DMS 273 treated with DMSO at 0.1 percent for 48 hours (cell line): ENCODE measurements at places on chromosomes 4 and X.

DNA sequence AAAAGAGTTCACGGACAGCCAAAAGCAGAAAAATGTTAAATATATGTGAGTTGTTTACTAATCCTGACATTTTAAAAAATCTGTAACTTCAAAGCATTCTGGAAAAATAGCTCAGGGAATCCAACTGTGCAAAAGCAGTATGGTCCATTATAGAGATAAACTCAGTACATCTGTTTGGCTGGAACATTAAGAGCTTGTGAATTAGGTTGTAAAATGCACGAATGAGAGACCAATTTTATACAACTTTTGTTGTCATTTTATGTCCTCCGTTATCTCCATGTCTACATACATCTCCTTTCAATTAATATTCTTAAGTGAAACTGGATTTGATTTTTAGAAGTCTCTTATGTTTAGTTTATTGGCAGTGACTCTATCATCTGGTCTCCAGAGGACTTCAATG, 367.0 kb upstream of the ATOH1 start:
- no peak for DNase-seq

DNA sequence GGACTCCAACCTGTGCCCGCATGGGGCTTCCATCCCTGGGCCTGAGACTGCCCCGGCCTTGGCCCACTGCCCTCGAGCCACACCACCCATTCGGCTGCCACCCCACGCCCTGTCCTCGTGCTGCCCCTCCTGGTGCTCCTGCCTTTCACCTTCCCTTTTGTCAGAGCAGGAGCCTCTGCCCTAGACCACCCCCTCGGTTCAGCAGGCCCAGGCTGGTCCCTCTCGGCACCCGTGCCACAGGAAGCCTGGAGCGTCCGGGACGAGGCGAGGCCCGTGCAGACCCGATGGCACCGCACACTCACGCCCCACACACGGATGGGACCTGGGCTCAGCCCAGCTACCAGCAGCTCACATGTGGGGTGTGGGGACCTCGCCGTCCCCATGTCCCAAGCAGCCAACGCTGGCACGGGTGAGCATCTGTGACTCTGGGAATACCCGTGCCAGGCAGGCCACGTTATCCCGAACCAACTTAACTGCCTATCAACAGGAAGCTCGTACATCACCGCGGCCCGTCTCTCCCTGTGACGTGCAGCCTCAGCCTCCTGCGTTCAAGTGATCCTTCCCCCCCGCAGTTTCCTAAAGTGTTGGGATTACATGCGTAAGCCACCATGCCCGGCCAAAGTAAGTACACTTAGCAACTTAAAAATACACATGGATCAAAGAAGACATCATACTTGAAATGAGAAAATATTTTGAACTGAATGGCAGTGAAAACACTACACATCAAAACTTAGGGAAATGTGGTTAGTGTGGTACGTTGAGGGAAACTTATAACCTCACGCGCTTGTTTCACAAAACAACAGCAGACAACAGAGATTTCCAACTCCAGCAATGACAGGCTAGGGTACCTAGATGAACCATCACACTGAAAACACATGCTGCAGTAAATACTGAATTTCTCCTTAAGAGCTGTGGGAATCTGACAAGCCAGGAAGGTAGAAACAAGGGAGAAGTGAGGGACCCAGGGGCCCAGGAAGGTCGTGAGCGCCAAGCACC, 29.0 kb downstream of the LRPAP1 start:
- no peak for DNase-seq

GRCh38 chr4:82508806-82509428, 52.9 kb downstream of the TMEM150C start:
- no peak for DNase-seq

- no peak for DNase-seq
These were observed 48.2 kb downstream of the GUCY1B1 start for GRCh38 chr4:155807021-155807420.

GRCh38 chr4:128633067-128633466, 176.4 kb upstream of the JADE1 start:
- no peak for DNase-seq

GRCh38 chr4:15884666-15885065, 53.9 kb downstream of the FGFBP1 start:
- DNase-seq, result no peak

GRCh38 chrX:44989995-44990770, 117.2 kb downstream of the KDM6A start:
- no peak for DNase-seq

GRCh38 chr4:26717332-26717731, 133.4 kb downstream of the TBC1D19 start:
- DNase-seq, result no peak

DNA sequence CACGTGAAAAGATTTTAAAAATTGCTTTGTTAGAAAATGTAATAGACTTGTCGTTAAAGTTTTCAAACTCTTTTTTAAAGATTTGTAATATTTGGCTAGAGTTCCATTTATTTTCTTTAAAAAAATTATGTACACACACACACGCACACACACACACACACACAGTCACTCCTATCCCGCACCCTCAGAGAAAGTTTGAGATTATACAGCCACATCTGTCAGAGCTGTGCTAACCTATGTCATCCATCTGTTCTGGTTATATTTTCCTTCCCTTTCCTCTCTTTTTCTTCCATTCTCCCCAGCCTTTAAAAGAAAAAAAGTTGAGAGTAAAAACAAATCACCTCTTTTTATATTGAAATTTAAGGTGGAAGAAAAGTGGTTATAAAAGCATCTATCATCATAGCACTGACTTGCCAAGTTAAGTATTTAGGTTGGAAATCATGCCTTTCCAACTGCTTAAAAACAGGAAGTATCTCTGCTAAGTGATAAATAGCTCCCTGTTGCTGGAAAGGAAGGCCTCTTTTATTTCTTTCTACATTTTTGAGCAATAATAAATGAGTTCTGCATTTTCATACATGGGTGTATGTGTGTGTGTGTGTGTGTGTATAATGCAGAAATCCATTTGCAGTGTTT, 163.3 kb upstream of the SPRY1 start:
- peak; percentile 8 for DNase-seq

- DNase-seq, result no peak
These were observed 40.0 kb upstream of the DHX15 start for GRCh38 chr4:24624381-24624780.

DNA sequence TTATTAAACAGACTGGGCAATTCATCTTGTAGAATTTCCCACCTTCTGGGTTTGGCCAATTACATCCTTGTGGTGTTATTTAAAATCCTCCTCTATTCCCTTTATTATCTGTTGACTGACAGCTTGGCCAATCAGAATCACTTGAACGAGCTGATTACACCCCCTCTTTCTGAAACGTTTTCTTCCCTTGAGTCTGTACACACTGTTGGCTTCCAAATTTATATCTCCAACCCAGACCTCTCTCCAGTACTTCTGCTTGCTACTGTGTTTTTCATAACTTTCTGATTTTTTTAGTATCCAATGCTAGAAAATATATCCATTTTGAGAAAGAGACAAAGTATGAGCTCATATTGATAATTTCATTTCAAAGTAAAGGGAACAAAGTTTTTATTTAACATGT, 14.8 kb downstream of the CD38 start:
- no peak for DNase-seq

DNA sequence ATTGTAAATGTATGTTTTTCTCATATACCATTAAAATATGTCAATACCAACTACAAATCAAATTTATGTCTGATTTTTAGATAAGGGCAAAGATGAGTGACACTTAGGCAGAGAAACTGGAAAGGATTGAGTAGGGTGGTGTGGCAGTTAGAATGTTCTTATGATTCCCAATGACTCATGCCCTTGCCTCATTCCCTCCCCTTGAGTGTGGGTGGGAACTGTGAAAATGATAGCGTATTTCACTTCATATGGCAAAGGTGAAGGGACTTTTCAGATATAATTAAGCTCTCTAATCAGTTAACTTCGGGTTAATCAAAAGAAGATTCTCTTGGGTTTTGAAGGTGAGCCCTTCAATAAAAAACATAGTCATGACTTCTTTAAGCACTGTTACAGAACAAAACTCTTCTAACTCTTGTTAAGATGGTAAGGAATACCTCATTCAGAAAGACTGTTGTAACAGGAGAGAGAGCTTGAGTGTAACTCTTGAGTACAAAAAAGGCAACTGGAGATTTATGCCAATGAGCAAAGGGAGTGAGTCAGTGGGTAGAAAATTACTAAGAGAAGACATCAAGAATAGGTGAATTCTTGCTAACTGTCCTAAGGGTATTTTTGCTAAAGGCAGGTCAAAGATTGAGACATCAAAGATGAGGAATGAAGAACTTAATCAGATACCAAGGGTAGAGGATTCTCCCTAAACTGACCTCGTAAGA, 329.5 kb downstream of the KCTD8 start:
- DNase-seq, result no peak

DNA sequence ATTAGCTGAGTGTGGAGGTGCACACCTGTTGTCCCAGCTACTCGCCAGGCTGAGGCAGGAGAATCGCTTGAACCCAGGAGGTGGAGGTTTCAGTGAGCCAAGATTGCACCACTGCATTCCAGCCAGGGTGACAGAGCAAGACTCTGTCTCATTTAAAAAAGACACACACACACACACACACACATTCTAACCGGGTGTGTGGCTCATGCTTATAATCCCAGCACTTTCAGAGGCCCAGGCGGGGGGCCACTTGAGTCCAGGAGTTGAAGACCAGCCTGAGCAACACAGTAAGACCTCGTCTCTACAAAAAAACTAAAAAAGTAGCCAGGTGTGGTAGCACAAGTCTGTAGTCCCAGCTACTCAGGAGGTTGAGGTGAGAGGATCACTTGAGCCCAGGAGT, 152.3 kb downstream of the LRBA start:
- DNase-seq, result no peak

DNA sequence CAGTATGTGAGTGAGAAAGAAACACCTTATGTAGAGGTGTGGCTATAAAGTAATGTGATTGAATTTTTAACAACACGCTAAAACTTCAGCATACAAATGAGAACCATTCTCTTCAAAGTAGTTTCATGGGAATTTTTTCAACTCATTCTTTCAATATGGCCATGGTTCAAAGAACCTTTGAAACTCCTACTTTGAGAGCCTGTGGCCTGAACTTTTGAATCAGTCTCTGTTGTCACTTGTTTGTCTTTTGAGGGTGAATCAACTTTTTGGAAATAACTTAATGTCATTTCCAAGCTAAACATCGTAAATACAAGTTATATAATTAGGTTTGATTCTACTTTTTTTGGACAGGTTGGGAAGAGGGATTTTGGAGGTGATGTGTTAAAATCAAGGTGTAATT, 49.9 kb upstream of the CASK start:
- no peak for DNase-seq

DNA sequence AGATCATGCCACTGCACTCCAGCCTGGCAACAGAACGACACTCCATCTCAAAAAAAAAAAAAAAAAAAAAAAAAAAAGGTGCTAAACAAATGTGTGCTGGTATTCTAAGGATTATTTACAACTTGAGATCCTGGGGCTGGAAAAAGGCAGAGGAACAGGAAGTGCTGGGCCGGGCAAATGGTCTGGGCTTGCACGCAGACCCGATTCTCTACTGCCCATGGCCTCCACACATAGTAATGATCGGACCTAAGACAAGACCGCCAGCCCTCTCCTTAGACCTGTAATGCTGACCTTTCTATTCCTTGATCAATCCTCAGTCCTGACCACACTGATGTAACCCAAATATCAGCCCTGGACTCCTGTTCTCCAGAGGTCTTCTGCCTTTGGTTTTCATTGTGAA, 67.8 kb downstream of the EFNB1 start:
- DNase-seq, result no peak

- DNase-seq, result no peak
These were observed 58.1 kb upstream of the GBA3 start for GRCh38 chr4:22634541-22635181.

- no peak for DNase-seq
These were observed 470.1 kb upstream of the HS3ST1 start for GRCh38 chr4:11898796-11899195.

DNA sequence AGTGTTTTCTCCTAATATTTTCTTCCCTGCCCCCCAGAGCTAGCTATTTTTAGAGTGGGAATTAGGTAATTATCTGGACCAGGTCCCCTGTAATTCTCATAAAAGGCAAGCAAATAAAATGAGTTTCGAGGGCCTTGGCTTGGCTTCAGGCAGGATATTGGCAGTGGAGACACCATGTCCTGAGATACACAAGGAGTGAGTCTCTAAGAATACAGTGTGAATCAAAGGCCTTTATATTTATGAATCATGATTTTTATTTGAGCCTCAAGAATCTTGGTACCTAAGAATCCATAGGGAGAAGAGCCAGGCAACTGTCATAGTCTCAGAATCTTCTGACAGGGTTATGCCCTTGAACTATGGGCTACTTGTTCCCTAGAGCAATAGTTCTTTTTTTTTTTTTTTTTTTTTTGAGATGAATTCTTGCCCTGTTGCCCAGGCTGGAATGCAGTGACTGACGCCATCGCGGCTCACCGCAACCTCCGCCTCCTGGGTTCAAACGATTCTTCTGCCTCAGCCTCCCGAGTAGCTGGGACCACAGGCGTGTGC, 205.4 kb downstream of the LDB2 start:
- DNase-seq, result no peak

GRCh38 chrX:136910565-136911035, 30.1 kb upstream of the RBMX start:
- DNase-seq, result no peak

DNA sequence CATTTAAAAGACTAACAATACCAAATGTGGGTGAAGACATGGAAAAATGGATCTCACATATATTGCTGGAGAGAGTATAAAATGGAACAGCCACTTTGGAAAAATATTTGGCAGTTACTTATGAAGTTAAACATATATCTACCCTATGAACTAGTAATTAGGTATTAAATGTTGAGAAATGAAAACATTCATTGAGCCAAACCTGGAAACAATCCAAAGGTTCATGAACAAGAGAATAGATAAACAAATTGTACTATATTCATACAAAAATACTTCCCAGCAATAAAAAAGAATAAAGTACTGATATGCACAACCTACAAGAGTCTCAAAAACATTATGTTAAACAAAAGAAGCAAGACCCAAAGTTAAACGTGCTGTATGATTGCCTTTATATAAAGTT, 4.0 kb upstream of the EGF start:
- DNase-seq, result no peak

DNA sequence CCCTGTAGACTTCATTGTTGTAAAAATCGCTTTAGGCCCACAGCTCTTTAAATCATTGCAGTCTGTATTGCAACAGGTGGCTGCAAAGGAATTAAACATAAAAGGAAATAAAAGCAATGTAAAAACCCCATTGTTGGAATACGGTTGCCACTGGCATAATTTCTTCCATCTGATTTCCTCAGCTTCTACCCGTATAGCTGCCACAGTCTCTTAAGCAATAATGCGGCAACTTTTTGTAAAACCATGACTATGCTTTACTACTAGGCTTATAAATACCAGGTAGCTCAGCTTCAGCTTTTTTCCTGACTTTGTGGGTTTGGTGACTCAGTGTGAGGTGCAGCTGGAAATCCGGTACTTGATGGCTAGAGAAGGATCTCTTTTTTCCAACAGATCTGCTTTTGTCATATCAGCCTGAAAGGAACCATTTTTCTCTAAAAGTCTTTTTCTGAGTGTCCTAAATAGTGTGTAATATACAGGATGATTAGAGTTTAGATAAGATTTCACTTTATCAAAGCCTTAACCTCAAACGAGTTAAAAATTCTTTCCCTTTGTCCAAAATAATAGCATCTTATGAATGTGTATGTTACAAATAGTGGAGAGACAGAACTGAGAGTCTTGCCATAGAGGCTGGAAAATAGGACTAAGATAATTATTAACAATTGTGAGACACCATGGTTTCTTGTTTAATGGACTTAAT, 268.0 kb downstream of the ADGRL3 start:
- DNase-seq, result no peak

GRCh38 chr4:125187226-125188176, 127.3 kb upstream of the FAT4 start:
- DNase-seq, result no peak
